ENCODE measurements at places on chromosomes 7 and 10.
A peak's percentile ranks its signal among the peaks of the same experiment; 100 is the strongest.

GRCh38 chr10:49381111-49381900, 14.6 kb downstream of the DRGX start:
- DNase-seq, result no peak

GRCh38 chr10:128901236-128901635, 565.8 kb upstream of the MGMT start:
- no peak for DNase-seq

DNA sequence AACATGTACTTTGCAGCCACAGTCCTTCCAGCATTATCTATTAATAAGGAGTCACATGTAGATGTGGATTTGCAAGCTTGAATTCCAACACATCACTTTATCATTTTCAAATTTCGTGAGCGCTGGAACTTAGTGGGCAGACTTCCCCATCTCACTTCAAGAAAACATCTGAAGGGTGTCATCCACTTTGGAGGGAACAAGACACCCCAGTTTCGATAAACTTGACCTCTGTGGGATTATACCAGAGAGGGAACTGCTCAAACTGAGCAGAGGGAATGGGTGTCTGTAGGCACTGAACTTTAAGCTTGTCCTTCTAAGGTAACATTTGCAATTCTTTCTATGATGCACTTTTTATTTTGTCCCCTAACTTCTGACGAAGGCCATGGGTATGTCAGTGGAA, 27.5 kb downstream of the ADRB1 start:
- DNase-seq, result no peak

GRCh38 chr7:47326808-47327207, 255.1 kb downstream of the TNS3 start:
- DNase-seq, result no peak

DNA sequence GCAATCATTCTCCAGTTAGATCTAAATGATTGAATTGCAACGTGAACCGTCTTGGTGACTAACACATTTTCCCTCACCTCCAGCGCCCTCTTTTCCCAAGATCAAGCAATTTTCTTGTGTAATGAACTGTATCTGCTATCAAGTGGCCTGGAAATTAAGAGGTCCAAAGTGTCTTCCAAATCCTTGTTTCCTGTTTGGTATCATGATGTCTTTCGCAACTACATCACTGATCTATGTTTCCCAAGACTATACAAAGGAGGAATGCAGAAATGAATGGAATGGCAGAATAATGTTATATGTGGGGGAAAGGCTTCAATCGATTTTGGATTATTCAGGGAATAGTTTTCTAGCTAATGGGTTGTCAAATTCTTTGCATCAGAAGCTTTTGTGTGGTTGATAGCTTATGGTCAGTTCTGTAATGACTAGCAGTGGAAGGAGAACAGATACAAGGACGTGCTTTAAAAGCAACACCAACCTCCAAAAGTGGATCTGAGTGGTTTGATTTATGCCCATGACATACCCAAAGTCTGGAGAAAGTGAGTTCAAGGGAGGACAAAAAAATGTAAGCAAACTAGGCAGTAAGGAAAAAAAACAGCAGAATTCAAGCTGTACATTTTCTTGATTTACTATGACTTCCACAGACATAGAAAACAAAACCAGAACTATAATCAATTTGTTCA, 14.6 kb upstream of the ZEB1 start:
- DNase-seq, result no peak

DNA sequence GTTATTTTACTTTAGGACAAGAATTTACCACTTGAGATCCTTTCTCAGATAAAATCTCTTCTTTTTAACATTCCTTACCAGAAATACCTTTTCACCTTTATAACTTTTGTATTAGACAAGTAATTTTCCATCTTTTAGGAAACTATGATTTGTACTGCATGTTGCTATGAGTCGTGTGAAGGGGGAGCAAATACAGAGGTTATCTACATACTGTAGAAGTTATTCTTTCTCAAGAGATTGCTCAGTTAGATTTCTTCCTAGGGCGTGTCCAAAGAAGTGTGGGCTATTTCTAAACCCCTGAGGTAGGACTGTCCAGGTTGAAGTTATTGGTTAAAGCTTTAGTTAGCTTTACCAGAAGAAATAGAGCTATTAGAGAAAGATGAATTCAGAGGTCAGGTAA, 30.2 kb upstream of the ARHGAP12 start:
- no peak for DNase-seq

- no peak for DNase-seq
Observed at GRCh38 chr10:80896959-80897358, 359.3 kb downstream of the SH2D4B start.

DNA sequence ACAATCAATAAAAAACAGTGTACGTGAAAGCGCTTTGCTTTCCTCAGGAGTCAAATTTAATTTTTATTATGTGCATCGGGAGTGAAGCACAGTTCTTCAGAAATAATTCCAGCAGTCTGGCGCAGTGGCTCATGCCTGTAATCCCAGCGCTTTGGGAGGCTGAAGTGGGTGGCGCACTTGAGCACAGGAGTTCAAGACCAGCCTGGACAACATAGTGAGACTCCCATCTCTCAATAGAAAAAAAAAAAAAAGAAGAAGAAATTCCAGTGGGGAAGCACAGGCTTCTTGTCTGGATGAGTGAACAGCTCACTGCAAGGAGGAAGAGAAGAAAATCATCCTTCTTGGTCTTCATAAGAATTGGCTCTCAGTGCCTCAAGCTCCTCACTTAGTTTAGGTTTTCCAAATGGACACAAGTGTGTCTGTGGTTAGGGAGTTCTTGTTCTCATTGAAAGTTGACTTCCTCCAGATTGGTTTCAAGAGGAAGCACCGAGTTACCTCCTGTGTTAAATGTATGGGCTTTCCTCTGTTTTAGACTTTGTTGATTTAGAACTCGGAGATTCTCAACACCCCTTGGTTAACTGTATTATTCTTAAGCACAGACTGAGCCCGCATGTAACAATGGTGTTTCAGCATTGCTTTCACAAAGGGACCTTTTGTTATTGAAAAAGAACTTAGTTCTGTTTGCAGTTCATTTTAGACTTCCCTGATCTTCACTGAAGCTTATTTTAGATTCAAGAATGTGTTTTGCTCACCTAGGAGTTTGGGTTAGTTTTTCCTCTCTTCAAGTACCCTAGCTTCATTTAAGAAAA, 28.0 kb downstream of the LMTK2 start:
- no peak for DNase-seq

DNA sequence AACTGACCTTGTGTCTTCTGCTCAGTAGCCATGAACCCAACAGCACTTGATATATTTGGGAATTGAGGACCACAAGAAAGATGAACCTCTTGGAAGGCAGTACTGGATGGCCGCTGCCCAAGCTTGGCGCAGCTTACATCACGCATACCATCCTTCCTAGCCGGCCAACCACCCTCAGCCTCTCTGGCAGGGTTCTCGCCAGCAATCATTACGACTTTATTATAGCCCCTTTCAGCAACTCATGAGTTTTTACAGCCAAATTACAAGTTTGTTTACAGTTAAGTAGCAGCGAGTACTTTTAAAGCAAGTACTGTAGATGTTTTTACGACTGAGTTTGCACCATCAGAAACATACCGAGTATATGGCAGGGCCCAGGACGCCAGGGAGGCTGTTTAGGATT, 769.1 kb downstream of the SUGCT start:
- no peak for DNase-seq

DNA sequence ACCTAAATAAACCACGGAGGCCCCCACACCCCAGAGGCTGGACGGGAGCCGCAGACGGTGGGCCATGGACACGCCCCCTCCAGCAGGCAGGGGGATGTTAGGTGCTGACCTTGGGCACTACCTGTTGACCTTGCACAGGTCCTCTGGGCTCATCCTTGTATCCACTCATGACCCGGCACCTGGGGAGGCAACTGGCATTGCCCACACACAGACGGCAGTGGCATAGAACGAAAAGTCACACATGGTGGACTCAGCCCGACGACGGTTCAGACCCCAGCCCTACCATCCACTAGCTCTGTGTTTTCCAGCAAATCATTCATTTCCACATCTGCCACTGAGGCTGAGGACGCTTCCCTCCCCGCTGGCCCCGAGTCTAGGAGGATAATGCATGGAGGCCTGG, 247.7 kb upstream of the PPP2R2D start:
- no peak for DNase-seq

DNA sequence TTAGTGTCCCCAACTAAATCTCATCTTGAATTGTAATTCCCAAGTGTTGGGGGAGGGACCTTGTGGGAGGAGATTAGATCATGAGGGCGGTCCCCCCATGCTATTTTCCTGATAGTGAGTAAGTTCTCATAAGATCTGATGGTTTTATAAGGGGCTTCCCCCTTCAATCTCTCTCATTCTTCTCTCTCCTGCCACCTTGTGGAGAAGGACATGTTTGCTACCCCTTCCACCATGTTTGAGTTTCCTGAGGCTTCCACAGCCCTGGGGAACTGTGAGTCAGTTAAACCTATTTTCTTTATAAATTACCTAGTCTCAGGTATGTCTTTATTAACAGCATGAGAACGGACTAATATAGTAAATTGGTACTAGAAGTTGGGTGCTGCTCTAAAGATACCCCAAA, 365.6 kb downstream of the ANKRD7 start:
- no peak for DNase-seq

DNA sequence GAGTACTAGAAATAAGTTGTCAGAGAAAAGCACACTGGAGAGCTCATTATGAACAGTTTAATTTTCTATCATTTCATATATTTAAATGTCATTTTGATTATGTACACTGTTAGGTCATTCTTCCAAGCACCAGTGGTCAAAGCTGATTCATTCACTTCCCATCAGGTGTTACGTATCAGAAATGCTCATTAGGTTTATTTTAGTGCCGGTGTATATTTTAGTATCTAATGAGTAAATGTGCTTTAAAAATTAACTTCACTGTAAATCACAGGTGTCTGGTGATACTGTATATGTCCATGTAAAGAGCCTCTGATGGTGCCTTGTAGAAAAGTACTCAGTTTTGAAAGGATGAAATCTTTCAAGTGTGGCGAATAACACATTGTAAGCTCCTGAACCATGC, 3.5 kb downstream of the DMTF1 start:
- no peak for DNase-seq

- peak; percentile 32 for DNase-seq
Observed at GRCh38 chr10:78913219-78914059, 155.3 kb upstream of the ZMIZ1 start.

- no peak for DNase-seq
Observed at GRCh38 chr10:51950371-51950995, 251.1 kb upstream of the CSTF2T start.

DNA sequence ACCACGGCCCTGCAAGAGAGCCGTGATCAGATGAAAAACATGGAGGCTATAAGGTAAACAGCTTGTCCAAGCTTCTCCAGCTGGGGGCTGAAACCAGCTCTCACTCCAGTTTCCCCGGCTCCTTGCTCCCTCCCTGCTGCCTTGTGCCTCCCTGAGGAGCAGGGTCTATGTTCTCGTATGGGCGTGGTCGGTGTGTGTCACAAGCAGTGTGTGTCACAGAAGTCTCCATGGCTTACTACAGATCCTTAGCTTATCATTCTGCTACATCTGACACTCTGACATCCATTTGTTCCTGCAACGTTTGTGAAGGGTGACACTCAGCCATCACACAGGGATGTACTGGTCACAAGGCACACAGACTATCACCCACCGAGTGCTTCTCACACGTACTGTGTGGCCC, 54.6 kb downstream of the CSGALNACT2 start:
- DNase-seq, result no peak

GRCh38 chr10:94220717-94221116, 142.0 kb downstream of the NOC3L start:
- no peak for DNase-seq

GRCh38 chr7:83117466-83117865, 45.2 kb downstream of the PCLO start:
- DNase-seq, result no peak

- no peak for DNase-seq
Observed at GRCh38 chr7:15831606-15832005, 145.1 kb upstream of the MEOX2 start.

- DNase-seq, result peak; percentile 19
Observed at GRCh38 chr10:91745090-91745831, 53.0 kb upstream of the TNKS2 start.

- no peak for DNase-seq
Observed at GRCh38 chr10:76415554-76415953, 984.1 kb downstream of the LRMDA start.

DNA sequence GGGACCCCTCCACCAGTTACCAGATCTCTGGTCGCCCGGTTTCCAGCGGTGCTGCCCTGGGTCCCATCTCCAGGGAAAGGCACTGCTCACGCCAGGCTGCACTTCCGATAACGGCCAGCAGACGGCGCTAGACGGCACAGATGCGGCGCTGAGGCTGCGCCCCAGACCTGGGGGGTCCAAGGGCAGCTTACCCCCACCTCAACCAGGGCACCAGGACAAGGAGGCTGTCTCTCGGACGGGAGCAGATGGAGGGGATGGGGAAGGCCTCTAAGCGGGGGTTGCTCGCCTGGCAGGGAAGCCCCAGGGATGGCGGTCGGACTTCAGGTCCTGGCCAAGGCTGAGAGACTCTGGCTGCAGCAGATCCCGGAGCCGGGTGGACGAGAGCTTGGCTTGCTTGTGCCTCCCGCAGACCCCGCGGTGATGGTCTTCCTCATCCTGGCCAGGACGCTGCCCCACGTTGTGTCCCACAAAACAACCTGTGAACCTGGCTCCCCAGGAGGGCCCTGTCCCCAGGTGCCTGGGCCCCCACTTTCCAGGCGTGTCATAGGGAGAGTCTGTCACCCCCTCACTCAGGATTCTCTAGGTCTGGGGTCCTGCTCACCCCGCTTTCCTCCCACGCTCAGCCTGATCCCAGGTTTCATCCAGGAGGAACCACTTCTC, 23.9 kb upstream of the ZNF716 start:
- no peak for DNase-seq

GRCh38 chr10:11448545-11449244, 162.8 kb downstream of the USP6NL start:
- DNase-seq, result no peak

- DNase-seq, result no peak
Observed at GRCh38 chr7:27916372-27916771, 176.4 kb downstream of the TAX1BP1 start.

DNA sequence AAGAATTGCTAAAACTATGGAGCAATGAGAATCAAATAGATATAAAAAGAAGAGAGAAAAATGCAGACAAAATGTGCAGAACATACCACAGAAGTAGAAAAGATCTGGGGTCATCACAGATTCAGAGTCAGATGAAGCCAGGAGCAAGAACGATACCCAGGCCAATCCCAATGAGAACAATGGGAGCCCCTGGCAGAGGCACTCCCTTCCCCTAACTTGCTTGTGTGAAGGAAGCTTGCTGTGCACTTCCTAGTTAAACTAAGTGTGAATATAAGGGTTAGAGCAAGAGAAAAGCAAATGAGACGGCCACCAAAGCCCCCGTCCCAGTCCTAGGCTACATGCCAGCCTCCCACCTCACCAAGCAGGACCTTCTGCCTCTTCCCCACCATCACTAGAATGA, 12.7 kb downstream of the PARP12 start:
- DNase-seq, result no peak

GRCh38 chr7:66946545-66946944, 25.5 kb downstream of the TMEM248 start:
- no peak for DNase-seq

DNA sequence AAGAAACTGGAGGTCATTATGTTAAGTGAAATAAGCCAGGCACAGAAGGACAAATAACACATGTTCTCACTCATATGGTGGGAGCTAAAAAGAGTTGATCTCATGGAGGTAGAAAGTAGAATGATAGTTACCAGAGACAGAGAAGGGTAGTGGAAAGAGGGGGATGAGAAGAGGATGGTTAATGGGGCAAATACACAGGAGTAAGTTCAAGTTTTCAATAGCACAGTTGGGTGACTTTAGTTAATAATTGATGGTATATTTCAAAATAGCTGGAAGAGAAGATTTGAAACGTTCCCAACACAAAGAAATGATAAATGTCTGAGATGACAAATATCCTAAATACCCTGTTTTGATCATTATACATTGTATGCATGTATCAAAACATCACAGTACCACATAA, 261.8 kb downstream of the THSD7A start:
- DNase-seq, result no peak

- no peak for DNase-seq
Observed at GRCh38 chr7:25454562-25455041, 226.3 kb upstream of the NPVF start.

All from G401 (cell line).